ENCODE measurements at places on chromosomes 1 and 21.
A peak's percentile ranks its signal among the peaks of the same experiment; 100 is the strongest.

DNA sequence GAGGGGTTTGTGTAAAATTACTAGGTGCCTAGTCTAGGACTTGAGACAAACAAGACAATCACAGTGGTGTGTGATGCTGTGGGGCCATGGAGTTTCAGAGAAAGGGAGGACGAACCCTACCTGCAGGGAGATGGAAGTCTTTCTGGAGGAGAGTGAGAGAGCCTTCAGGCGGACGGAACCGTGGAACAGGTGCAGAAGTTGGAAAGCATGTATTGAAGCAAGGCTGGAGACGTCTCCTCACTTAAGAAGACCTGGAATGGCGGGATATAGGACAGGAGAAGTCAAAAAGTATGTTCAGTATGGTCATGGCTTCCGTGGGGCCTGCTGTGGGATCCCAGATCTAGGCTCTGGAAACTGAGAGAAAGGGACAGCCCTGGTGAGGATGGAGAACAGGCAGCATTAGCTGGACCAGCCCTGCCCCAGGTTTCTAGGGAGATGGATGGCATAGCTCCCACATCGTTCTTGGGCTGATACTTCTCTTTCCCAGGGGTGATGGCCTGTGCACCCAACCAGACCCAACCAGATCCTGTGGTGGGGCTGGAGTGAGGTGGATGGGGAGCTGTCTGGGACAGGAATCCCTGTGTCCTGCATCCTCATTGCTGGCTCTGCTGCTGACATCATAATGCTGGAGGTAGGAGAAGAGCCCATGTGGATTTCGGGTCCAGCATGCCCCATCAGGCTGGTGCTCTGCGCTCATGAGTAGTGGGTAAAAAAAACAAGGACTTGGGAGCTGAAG is 15.0 kb upstream of the LRP8 start:
- no peak for DNase-seq

- no peak for DNase-seq
These were observed 95.2 kb downstream of the COQ8A start for GRCh38 chr1:227035316-227035715.

DNA sequence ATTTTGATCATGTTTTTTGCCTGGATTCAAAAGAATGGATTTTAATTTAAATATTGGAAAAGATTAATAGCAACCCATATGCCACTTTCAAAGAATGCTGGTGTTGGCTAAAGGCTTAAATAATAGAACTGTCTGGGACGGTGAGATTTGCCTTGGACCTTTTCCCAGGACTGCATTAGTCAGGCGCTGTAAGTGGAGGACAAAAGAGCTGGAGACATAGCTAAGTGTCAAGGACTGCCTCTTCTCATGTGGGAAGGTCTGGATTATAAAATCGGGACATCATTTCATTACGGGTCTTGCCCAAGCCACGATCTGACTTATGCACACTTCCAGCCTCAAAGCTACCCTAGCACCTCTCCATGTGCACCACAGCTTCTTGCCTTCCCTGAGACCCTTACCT is 458.5 kb upstream of the DEPDC1 start:
- no peak for DNase-seq

GRCh38 chr1:2474104-2474844 is 1.8 kb upstream of the PLCH2 start:
- no peak for DNase-seq

DNA sequence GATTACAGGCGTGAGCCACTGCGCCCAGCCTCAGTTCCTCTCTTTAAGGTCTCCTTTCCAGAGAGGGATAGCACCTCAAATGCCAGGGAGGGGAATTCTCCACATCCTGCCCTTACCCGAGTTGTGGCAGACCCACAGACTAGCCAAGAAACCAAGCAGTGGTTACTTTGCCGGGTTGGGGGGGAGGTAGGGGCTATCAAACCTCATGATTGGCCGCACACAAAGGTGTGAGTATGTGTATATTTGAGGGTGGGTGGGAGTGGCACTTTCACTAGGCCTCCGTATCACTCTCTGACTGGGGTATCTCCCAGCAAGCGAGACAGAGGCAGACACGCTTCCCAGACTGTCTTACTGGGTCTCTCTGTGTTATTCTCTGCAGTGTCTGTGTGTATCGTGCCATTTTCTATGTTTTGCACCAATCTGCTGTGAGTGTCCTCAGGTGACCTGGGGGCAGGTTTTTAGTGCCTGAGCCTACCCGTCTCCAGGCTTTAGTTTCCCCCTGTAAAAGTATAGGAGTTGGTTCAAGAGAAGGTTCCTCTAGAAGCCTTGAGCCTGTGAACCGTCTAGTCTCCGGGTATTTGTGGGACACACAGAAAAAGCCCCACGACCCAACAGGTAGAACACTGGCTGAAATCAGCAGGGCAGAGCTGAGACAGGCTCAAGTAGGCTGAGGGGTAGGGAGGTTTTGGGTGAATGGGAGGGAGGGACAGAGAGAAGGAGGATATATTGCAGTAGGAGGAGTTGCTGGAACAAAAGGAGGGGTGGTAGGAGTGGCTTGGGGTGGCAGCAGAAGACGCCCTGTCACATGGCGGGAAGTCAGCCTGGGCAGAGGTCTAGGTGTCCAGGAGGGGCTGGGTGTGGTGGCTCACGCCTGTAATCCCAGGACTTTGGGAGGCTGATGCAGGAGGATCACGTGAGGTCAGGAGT is 10.3 kb downstream of the LMNA start:
- no peak for DNase-seq

GRCh38 chr21:33487996-33488395 is 3.5 kb downstream of the DNAJC28 start:
- no peak for DNase-seq

GRCh38 chr1:244980605-244981004 is 116.3 kb upstream of the HNRNPU start:
- DNase-seq: no peak

DNA sequence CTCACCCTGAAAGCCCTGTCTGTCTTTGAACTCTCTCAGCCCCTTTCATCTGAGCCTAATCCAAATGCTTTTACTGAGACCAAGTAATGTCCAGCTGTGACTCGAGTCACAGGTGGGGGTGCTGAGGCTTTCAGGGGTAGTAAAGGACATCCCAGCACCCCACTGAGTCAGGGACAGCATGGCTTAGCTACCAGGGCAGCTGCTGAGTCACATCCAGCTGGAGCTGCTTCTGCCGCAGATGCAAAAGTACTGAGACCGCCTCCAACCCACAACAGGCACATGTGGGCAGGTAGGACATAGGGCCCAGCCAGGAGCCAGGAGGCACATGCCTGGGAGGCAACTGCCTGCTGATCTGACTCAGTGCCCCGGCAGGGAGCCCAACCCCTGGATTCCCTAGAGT is 6.7 kb upstream of the VSIG8 start:
- no peak for DNase-seq

DNA sequence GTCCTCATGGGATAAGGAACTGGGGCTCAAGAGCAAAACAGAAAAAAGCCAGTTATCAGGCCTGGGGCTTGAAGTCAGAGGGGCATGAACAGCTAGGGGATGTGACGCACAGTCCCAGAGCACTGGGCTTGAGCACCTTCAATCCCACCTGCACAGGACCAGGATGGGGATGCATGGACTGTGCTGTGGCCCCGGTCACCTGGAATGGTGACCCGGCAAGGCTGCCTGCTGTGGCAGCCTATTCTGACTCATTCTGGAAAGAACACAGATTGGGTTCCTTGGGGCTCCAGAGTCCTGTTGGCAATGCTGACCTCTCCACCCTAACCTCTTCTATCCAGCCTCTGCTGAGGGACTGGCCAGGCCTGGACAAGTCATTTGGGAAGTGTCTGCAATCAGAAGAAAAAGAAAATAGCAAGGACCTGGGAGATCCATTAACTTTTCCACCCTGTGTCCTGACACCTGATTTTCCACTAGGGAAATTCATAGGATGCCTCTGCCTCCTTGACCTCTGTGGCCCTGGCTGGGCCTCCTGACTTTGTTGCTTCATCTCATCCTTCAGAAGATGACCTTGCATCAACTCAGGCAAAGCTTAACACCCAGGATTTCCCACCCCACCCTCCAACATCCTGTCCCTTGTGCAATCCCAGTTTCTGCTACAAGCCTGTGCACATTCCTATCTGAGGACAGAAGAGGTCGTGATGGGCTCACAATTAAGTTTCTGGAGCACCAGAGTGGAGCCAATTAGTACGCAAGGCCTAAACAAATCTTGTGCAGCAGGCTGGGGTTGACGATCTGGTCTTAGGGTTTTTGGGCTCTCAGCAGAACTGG is 17.9 kb upstream of the FMOD start:
- DNase-seq: no peak

DNA sequence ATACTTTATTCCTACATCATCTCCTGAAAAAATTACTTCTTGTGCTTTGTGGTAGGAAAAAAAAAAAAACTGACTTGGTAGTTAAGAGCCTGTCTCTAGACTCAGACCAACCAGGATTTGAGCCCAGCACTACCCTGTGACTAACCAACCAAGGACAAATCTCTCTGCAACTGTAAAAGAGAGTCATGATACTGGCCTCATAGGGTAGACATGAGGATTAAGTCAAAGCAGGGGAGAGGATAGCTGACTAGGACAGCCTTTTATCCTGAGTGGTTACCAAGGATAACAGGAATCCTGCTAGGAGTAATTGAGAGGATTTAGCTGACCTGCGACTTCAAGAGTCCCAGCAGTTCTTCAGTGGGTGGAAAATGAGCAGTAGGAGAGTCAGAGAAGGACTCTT is 112.8 kb downstream of the C1orf21 start:
- no peak for DNase-seq

DNA sequence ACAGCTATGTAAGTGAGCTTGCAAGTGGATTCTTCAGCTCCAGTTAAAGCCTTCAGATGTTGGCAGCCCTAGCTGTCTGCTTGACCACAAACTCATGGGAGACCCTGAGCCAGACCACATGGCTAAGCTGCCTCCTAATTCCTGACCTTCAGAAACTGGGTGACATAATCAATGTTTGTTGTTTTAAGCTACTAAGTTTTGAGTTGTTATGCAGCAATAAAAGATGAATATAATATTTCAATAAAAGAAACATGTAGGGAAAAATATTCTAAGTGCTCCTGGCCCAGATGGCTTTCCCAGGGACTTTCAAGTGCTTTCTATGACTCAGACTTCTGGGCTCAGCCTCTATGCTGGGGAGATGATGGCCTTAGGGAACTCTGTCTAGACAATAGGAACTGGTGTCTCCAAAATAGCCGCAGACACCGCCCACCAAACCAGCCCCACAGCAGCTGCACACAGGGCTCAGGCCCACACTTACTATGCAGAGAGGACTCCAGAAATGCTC is 20.3 kb upstream of the AZIN2 start:
- DNase-seq: no peak

DNA sequence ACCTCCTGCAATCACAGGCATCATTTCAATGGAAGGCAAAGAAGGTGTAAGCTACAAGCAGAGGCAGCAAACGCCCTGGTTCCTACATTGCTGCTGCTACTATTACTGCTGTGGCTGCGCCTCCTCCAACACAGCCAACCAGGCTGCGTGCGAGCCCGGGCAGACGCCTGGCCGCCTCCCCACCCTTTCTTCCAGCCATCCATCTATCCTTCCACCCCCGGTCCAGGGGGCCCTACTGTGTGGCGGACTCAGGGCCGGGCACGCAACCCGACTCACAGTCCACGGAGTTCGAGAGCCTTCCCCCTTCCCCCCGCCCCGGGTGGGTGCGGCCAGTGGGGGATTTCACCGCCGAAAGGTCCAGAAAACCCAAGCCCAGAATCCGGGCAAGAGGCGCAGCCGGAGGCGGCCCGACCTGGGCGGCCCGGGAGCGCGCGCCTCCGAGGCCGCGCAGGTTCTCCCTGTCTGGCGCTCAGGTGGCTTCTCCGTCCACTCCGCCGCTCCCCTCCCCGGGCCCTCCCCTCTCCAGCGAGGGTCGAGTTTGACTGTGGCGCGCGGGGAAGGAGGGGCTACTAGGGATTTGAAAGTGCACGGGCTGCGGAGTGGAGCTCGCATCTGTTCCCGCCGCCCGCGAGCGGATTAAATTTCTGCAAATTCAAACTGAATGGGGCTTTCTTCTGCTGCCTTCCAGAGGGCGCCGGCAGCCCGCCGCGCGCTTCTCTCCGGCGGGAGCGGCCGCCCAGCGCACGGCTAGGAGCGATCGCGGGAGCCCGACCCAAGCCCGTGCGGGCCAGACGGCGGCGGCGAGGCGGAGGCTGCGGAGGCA is at the start of gene HUNK:
Gene HUNK, plus strand, starts transcription at position 569 of the 823 bp plus-strand sequence. CDS start 655 bp downstream, outside the sequence.
- no peak for DNase-seq

DNA sequence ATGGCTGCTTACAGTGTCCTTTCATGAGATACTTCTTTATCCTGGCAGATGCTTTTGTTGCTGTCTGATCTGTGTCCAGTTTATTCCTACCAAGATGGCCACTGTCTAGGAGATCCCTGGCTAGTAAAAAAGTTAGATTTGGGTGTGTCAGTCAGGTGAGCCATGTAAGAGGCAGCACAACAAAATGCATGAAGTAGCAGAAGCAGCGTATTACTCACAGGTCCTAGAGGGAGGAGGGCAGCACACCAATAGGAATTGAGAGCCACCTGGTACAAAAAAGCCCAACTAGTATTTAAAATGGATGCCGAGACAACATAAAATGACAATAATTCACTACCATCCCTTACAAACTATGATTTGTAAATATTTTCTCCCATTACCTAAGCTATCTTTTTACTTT is 22.8 kb upstream of the ZNF697 start:
- DNase-seq: no peak

DNA sequence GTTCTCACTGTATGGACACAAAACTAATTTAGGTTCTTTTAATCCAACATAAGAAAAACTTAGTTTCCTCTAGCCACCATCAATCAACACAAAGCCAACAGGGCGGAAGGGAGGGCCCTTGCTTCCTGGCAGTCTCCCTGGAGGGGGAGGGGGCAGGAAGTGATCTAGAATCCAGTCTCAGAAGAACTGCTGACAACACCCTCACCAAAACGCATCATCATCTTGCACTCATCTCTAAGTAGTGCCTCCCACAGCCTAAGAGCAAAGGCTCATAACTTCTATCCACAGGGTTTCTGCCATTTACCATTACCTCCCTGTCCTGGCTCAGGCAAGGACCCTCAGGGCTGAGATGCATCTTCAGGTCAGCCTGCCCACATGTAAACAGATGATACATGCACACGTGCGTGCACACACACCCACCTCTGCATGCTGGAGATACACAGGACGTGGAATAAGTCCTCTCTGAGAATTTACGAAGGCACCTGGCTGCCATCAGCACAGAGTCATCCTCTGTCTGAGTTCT is 20.5 kb downstream of the HIVEP3 start:
- DNase-seq: peak; percentile 45

DNA sequence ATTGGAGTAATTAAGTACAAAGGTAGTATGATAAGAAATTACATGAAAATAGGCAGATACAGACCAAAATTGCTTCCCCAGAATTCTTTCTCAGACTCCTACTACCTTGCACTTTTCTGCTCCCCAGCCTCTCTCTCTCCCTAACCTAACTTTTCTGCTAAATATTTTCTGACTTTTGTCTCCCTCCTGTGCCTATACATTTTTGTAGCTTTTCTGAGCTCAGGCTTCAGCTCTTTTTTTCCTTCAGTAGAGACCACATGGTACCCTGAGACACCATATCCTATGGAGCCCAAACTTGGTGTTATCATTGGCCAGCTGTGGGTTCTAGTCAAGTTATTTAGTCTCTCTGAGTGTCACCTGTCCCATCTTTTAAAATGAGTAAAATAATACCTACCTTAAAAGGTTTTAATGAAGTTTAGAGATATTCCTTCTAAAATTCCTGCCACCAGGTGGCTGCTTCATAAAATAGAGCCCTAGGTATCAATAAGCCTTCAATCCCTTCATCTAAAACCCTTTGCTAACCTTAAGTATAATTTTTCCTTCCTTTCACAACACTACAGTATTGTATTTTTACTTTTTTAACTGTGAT is 237.6 kb upstream of the DUSP10 start:
- no peak for DNase-seq

- no peak for DNase-seq
These were observed 28.2 kb downstream of the UBE2G2 start for GRCh38 chr21:44773291-44773932.

Data from stimulated activated CD4-positive, alpha-beta T cell treated with anti-CD3 and anti-CD28 coated beads, Interleukin-1b, Interleukin-23, amount 100 ng/mL, for 1 hour (primary cell).